ENCODE measurements at places on chromosomes 16 and 17.

DNA sequence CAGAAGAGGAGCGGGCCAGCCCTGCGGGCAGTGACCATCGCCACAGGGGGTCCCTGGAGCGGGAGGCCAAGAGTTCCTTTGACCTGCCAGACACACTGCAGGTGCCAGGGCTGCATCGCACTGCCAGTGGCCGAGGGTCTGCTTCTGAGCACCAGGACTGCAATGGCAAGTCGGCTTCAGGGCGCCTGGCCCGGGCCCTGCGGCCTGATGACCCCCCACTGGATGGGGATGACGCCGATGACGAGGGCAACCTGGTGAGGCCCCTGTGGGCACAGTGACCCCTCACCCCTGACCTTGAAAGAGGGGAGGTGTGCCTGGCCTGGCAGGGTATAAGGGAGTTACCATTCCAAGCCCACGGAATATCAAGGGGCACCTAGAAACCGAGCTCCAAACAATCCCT is 35.1 kb upstream of the ABCC3 start:
- DNase-seq: no peak

DNA sequence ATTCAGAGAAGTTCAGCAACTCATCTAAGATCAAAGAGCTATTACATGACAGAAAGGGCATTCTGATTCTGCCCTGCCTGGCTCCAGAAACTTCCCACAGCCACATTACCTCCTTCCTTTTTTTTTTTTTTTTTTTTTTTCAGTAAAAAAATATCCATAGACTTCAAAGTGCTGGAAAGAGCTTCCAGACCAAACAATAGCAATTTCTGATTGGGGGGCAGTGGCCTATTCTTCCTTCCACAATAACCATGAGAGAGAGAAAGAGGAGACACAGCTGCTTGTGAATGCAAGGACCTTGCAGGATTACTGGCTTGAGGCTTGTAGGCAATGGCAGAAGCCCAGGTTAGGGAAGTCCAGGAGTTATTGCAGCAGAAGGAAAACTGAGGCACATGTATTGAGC is 151.0 kb upstream of the TOX3 start:
- no peak for DNase-seq

DNA sequence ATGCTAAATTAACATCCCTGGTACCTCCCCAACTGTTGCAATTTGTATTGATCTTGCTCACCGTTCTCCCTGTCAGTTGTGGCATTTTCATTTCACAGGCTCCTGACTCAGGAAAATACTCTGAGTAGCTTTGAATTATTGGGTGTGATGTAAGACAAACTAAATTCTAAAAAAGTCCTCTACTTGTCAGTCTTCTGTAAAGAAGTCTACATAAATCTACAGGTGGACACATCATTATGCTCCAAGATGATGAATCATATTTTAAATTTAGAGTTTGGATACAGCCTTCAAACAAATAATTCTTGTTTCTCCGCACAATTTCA is 47.2 kb downstream of the MARCHF10 start:
- no peak for DNase-seq

DNA sequence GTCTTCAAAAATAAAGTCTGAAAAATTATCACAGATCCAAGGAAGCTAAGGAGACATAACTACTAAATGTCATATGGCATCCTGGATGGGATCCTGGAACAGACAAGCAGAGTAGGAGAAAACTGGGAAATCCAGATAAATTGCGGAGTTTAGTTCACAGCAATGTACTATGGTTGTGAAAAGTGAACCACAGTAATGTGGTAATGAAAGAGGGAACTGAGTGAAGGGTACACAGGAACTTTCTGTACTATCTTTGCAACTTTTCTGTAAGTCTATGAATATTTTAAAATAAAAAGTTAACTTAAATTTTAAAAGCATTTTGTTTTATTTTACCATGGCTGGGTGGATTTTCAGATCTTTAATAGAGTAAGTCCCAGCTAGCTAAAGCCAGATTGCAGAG is 16.3 kb downstream of the SLFN12L start:
- DNase-seq: no peak

- peak; percentile 88 for DNase-seq
Measured at GRCh38 chr16:28924762-28925385, at the start of gene RABEP2. TSS of gene RABEP2 (minus strand) at chr16:28925238. CDS start at chr16:28925163, 75 bp downstream.

DNA sequence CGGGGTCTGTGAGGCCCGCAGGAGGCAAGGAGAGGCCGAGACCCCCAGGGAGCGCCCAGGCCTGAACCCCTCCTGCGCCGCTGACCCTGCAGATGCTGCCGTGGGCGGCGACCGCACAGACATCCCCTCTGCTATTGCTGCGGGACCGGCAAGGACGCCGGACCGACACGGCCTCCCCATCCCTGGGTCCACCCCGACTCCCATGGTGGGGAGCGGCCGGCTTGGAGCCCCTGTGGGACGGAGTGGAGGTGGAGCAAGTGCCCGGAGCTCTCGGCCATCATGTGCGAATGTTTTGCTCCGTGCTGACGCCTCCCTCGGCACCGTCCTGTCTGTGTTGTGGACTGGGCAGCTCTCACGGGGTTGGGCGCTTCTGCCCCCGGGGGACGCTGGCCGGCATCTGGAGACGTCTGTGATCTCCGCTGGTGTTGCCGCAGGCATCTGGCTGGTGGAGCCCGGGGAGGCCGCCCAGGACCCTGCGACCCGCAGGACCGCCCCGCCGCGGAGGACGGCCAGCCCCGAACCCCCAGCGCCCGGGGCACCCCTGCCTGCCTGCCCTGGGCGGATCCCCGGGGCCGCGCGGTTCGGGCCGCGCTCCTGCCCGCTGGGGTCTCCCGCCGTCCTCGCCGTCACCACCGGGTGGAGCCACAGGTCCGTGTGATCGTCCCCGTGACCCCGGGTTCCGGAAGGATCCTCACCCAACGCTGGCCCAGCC is 12.8 kb upstream of the GNG13 start:
- DNase-seq: peak; percentile 32

DNA sequence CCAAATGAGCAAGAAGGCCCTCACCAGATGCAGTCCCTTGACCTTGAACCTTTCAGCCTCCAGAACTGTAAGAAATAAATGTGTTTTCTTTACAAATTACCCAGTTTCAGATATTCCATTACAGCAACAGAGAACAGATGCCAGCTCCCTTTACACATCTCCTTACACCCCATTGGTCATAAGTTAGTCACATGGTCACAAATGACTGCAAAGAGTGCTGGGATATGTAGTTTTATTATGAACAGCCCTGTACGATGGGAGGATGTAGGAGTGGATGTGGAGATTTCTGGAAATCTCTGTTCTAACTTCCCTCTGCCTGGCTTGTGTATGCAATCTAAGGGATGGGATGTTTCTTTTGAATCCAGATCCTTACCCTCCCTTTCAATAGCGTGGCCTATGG is 13.3 kb upstream of the RPL38 start:
- DNase-seq: no peak

GRCh38 chr16:13643412-13643811 is 276.5 kb upstream of the ERCC4 start:
- no peak for DNase-seq

DNA sequence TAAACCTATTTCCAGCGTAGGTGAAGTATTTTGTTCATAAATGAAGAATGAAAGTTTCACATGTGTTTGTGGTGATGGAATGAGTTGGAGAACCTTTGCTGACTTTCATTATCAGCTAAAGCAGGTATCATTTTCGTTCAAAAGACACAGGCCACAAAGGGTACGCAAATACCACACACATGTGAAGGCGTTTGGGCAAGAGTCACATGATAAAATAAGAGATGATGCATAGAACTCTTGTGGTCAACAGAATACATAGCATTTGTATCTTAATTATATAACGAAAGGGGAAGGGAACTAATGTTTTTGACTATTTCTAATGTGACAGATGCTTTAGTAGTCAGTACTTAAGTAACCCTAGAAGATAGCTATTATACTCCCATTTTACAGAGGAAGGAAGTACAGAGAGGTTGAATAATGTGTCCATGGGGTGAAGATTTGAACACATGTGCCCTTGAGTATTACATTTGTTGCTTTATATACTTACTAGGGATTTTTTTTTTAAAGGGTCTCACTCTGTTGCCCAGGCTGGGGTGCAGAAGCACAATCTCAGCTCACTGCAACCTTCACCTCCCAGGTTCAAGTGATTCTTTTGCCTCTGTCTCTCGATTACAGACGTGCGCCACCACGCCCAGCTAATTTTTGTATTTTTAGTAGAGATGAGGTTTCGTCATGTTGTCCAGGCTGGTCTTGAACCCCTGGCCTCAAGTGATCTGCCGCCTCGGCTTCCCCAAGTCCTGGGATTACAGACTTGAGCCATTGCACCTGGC is 4.8 kb downstream of the RPA1 start:
- peak; percentile 42 for DNase-seq

DNA sequence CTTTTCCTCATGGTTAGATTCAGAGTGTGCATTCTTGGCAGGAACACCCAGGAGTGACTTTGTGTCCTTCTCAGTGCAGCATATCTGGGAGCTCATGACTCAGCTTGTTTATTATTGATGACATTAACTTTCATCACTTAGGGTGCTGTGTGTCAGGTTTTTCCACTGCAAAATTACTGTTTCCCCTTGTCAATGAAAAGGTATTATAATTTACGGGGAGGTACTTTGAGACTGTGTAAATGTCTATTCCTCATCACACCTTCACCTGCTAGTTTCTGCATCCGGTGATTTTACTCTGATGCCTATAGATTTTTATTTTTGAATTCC is 50.5 kb downstream of the WWP2 start:
- no peak for DNase-seq

GRCh38 chr17:34727601-34728000 is 148.2 kb downstream of the TMEM132E start:
- DNase-seq: no peak

DNA sequence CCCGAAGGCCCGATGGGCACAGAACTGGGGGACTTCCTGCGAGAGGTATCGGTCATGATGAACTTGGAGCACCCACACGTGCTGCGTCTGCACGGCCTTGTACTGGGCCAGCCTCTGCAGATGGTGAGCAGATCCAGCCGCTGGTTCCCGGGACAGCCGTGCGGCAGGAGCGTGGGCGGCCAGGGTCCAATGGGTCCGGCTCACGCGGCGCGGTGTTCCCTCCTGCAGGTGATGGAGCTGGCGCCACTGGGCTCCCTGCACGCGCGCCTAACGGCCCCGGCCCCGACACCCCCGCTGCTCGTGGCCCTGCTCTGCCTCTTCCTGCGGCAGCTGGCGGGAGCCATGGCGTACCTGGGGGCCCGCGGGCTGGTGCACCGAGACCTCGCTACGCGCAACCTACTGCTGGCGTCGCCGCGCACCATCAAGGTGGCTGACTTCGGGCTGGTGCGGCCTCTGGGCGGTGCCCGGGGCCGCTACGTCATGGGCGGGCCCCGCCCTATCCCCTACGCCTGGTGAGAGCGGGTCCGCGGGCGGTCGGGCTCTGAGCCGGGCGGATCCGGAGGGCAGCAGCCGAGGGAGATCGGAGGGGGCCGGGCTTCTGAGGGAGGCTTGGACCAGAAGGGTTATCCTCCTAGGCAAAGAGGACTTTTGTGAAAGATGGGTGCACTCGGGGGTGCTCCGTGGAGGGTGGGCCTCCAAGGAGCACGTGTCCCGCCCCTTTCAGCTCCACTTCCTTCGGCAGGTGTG is 3.0 kb downstream of the TNK1 start:
- peak; percentile 82 for DNase-seq

DNA sequence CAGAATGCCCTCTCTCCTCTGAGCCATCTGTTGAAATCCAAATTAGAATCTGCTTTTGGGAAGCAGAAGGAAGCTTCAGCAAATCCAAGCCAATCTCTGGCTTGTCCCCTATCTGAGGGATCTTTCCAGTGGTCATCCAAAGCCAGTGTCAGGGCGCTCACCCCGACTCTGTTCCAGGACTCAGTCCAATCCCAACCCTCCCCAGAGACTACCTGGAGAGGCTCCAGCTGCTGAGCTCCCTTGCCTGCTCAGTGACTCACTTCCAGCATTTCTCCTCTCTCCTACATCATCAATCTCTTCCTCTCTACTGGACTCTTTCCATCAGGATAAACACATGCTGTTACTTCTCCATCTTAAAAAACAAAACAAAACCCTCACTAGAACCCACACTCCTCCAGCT is 2.4 kb downstream of the MATCAP1 start:
- no peak for DNase-seq

GRCh38 chr16:81275064-81275532 is 36.6 kb downstream of the BCO1 start:
- DNase-seq: no peak

- DNase-seq: no peak
Measured at GRCh38 chr16:86709902-86710601, 131.7 kb downstream of the FOXL1 start.

- DNase-seq: no peak
Measured at GRCh38 chr16:83095941-83096692, 469.3 kb downstream of the CDH13 start.

GRCh38 chr17:21532763-21533385 is 156.7 kb downstream of the KCNJ12 start:
- no peak for DNase-seq

DNA sequence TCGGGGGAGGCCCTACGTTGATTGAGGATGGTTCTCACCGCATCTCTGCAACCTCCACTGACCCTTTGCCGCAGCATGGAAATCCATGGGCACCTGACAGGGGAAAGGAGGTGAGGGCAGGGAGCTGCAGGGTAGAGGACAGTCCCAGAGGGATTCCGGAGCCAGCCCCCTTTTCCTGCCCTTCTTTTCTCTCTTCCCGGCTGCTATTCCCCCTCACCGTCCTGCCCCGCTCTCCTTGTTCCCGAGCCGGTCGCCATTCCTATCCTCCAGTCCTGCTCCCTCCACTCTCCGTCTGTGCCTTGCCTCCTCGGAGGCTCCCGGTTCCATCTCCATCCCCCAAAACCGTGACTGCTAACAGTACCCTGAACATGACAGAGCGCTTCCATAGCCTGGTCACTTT is 4.8 kb downstream of the SPATA32 start:
- DNase-seq: no peak
